ENCODE measurements at places on chromosomes 2 and 18.

DNA sequence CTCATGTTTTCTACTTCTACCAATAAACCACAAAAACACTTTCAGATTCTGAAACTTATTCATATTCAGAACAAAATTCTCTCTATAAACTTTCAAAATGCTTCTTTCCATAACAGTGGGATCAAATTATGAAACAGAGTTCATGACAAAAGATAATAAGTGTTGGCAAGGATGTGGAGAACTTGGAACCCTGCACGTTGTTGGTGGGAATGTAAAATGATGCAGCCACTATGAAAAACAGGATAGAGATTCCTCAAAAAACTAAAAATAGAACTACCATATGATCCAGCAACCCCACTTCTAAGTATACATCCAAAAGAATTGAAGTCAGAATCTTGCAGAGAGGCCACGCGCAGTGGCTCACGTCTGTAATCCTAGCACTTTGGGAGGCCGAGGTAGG, 45.4 kb downstream of the GEMIN6 start:
- no peak for DNase-seq

DNA sequence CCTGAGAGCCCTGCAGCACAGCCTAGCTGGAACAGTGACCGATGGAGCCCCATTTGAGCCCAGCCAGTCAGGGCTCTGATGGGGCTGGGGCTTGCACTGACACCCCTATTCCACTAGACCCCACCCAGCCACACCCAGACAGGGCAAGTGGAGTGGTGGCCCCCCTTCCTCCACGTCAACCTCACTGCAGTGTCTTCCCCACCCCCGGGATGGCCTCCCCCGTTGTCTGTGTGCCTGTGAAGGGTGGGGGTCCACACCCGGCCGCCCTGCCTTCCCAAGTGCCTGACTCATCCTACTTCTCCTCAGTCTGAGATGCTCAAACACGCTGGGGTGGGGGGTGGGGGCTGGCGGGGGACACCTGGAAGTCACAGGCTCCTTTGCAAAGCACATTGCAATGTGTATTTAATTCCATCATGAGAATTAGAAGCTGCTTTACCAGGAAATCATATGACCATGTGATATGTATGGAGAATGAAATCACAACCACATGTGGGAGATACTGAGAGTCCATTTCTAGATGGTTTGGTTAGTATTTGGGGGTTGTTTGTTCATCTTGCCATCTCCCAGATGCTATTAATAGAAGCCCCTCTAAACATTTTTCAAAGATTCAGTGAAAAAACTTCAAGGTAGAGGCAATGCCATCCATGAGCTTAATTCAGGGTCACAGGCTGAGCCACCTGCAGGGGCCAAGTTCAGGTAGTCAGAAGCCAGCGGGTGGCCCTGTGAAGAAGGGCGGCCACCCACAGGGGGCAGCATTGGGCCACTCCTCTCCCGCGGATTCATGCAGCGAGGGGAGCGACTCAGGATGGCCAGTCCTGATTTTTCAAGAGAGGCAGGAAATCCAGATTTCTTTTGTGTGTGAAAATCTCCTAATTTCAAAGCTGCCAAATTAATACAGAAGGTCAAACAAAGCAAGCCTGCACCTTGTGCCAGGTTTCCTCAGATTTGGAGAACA, 22.7 kb upstream of the GMPPA start:
- DNase-seq: peak; percentile 62

- no peak for DNase-seq
Observed at GRCh38 chr2:124333784-124334183, 308.7 kb downstream of the CNTNAP5 start.

DNA sequence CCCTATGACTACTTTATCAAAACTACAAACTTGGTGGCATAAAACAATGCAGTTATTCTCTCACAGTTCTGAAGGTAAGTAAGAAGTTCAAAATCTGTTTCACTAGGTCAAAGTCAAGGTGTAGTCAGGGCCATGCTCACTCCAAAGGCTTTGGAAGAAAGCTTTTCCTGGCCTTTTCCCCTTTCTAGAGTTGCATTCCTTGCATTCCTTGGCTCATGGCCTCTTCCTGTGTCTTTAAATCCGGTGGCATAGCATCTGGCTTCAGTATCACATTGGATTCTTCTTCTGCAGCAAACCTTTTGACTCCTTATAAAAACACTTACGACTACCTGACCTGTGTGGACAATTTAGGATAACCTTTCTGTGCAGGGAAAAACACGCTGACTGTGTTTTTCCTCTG, 543.5 kb upstream of the HNMT start:
- no peak for DNase-seq

DNA sequence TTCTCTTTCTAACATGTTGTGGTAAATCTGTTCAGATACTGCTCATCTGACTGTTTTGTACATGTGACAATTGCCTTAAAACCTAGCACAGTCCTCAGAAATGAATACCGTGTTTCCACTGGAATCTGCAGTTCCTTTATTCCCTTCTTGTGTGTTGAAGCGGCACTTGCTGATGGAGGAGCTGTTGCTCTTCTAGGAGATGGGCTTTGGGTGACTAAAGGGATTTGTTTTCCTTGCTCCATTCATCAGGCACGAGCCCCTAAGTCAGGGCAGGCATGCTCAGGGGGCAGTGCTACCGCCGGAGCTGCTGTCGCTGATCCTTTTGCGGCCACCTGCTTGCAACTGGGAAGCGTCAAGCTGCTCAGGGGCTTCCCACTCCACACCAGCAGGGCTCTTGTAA, 32.5 kb upstream of the CEP68 start:
- DNase-seq: no peak

GRCh38 chr2:216987252-216987821, 127.5 kb upstream of the TNP1 start:
- no peak for DNase-seq

- DNase-seq: peak; percentile 75
Observed at GRCh38 chr2:98757904-98758421, 27.0 kb upstream of the MGAT4A start.

DNA sequence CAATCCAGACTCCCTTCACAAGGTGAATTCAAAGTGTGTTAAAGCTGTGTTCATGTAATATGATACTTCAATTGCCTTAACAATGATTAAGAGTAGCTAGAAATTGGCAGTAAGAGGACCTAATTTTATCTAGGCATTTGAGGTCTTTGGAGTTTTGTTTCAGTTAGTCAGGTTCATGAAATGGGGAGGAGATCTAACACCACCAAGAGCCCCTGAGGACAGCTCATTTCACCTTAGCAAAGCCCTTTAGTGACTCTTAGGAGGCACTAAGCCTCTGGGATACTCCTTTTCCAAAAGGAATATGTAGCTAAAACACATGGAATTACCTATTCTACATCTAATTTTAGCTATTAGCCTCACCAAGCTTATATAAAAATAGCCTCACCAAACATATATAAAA, 716.5 kb upstream of the RAB6C start:
- no peak for DNase-seq

DNA sequence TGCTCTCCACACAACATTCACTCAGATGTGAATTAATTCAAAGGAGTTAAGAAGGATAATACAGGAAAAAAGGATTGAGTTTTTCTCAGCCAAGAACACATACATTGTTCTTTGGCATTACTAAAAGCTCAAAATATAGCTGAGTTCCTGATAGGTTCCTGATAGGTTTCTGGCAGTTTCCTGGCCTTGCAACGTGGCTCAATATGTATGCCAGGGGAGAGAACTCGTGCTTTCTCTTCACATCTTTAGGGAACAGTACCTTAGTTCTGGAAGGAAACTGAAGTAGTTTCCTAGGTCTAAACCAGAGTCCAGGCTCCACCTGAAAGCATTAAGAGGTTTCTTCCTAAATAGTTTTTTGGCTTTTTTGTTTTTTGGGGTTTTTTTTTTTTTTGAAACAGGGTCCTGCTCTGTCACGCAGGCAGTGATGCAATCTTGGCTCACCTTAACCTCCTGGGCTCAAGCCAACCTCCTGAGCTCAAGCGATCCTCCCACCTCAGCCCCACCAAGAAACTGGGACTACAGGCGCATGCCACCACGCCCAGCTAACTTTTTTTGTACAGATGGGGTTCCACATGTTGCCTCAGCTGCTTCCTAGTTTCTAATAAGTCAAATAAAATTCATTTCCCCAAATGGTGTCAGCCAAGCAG, 42.8 kb downstream of the ESCO1 start:
- DNase-seq: no peak

DNA sequence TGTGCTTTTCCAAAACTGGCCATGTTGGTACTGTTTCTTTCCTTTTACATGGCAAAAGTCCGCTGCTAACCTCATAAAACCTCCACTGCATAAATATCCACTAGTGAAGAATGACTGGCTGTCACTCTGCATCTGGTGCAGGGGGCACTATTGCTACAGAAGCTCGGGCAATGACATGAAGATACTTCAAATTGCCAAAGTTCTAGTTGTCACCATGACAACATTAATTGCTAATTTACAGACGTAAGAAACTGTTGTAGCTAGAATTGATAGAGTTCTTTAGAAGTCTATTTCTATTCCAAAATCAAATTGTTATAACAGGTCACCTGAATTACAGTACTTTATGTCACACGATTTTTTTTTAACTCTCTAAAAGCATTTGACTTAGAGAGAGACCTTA, 845 bp downstream of the CFAP210 start:
- DNase-seq: peak; percentile 20

DNA sequence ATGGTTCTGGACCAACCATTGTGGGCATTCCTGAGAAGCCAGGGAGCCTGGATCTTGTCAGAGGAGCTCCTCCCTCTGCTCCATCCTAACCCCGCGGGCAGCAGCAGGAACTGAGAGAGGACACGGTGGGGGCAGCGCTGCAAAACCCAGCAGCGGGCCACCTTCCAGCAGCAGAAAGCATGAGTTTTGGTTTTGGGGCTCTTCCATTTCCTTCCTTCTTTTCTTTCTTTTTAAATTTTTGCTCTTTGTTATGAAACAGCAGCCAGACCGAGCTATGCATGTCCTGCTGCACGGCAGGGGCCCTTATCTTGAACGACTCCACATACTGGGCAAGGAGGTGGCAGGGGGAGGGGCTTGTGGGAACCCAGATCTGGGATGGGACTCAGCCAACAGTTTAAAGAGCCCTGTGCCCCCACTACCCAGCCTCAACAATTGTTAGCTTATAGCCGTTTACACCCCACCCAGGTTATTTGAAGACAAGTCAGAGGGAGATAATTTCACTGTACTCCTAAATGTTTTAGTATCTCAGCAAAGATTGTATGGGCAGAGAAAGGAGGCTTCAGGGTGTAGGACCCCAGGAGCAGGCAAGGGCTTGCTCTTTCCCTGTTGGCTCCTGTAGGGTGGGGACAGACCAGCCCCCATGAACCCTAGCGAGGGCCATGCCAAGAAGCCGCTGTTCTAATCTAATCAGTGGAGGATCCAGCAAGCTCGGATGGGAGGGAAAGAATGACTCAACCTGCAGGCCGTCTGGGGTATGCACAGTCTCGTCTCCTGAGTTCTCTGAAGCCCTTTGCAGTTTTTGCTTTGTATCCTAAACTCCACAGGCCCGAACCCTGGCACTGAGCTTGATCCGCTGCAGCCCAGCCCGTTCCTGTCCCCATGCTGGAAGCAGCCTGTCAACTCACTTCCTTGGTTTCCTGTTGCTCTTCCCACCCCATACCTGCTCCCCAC, 75.3 kb downstream of the LRRFIP1 start:
- peak; percentile 40 for DNase-seq

DNA sequence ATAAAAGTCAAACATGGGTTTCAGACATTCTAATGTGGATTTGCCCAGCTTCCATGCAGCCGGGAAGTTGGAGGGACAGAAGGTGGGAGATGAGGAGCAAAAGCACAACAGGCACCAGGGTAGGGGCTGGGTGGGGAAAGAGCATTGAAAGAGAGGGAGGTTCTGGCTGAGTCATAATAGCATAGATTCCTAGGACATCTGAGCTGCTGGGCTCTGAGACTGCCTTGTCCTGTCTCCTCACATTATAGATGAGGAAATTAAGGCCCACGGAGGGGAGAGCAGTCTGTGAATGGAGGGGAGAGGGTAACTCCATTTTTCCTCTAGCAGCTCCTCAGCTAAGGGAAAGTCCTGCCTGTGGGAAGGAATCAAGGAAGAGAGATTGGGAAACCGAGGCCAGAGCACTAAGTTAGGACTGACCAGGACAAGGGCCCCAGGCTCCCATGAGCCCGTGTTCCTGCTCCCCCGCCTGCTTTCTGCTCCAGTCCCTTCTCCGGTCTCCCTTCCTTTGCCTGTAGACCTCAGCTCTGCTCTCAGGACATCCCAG, 26.2 kb downstream of the SH2D6 start:
- no peak for DNase-seq

GRCh38 chr2:171389325-171389724, 44.5 kb downstream of the METTL8 start:
- DNase-seq: no peak

GRCh38 chr2:60652832-60653340, 99.4 kb upstream of the BCL11A start:
- no peak for DNase-seq

- DNase-seq: no peak
Observed at GRCh38 chr2:132477436-132477835, 60.8 kb downstream of the GPR39 start.

DNA sequence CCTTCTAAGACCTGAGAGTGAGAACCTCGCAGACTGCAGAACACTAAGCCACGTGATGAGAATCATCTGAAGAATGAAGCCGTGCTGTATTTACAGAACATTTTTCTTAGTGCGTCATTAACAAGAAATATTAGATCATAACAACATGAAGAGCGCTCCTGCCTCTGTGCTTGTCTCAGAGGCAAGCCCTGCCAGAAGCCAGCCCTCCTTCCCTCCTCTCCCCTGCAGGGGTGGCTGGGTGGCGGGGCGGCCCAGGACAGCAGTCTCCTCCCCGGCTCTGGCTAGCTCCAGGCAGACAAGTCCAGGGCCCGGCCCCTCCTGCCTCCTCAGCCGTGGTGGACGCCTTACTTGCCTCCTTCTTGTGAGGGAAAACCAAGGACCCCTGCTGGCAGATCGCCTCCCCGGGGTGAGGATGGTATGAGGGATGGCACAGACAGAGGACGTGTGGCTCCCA, 262.7 kb downstream of the TWIST2 start:
- no peak for DNase-seq

- no peak for DNase-seq
Observed at GRCh38 chr2:176573612-176574483, 304.6 kb downstream of the MTX2 start.

DNA sequence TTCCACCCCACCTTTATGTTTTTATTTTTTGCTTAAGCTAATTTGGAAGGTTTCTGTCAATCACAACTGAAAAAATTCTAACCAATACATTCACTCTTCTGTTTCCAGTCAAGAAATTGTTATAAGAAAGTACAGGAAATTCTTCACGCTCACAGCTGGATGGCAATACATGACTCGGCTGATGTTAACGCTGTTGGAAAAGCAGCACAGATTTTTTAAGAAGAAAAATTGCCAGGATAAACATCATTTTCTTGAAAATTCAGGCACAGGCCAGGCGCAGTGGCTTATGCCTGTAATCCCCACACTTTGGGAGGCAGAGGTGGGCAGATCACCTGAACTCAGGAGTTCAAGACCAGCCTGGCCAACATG, 46.1 kb downstream of the STPG4 start:
- DNase-seq: no peak

GRCh38 chr2:239539083-239539775, 138.4 kb upstream of the HDAC4 start:
- DNase-seq: no peak

- DNase-seq: no peak
Observed at GRCh38 chr2:120473522-120474271, 127.8 kb downstream of the INHBB start.

- DNase-seq: no peak
Observed at GRCh38 chr2:128301501-128301966, 17.1 kb downstream of the HS6ST1 start.

Measured in activated CD4-positive, alpha-beta T cell treated with anti-CD3 and anti-CD28 coated beads, Interleukin-2, amount 10 ng/mL, durations not matched to agents 7 days and 5 days (primary cell).